ELF-1 (cell line): ENCODE measurements at places on chromosomes 12 and 14.
A peak's percentile ranks its signal among the peaks of the same experiment; 100 is the strongest.

- DNase-seq = no peak
These were observed 317.9 kb downstream of the PCNX1 start for GRCh38 chr14:71225113-71225512.

- DNase-seq = no peak
These were observed 95.1 kb upstream of the COCH start for GRCh38 chr14:30779210-30779609.

DNA sequence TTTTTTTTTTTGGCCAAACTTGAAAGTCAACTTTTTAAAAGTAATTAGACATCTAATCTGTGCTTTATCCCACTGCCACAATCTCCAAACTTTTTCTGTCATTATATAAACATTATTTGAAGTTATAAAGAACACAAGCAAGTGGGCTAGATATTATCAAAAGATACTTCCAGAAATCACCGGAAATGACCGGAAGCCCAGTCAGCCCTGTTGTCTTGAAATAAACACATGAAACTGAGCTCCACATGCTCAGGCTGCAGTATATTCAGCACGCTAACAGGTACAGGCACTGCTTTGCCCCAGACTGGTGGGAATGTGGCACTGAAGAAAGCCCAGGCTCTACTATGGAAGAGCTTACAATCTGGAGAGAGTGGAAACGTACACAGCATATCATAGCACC lies 158.9 kb upstream of the PLEKHG7 start:
- DNase-seq = peak; percentile 5

DNA sequence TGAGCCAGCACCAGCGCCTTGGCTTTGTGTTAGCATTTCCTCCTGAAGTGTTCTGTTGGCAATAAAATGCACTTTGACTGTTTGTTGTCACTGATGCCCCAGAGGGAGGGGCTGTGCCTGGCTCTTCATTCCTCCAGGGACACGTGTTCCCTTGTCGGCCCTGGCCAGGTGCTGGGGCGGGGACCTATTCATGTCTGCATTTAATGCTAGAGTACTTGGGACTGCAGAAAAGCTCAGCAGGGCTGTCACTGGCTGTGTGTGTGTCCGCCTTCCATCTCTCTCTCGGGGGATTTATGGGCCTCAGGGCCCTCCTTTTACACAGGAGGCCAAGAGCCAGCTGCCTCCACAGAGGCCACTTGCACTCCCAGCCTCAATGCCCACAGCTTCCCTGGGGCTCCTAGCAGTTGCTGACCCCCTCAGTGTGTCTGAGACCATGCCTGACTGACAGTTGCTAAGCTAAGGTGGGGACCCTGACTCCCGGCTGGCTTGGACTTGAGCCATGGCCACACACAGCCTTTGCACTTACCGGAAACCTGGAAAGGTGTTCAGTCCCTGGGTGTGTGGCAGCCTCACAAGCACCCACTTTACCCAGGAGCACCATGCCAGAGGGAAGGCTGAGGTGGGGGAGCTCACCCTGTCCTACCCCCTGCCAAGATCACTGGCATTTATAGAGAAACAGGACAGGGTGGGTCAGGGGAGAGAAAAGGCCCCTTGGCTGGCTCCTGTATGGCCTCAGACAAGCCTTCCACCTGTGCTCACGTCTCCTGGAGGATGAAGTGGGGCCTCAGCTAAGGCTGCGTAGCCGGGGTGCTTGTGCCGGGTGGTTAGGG lies 27.8 kb downstream of the HIP1R start:
- peak; percentile 82 for DNase-seq

DNA sequence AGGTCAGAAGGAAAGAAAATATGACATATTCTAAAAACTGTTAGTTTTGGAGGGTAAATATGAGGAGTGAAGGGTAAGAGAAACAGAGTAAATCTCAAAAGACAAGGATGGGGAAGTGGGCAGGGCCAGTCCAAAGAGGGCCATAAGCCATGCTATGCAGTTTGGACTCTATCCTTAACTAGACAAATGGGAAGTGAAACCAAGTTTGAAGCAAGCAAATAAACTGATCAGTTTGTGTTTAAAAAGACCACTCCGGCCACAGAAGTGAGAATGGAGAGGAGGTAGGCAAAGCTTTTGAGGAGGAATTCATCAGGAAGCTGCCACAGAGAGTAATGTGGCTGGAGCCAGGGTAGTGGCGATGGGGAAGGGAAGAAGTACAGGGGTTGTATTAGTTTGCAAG lies 37.5 kb upstream of the DAAM1 start:
- no peak for DNase-seq

GRCh38 chr12:100797246-100797645 lies 2.7 kb downstream of the ANO4 start:
- no peak for DNase-seq

GRCh38 chr12:42631513-42631912 lies 42.0 kb upstream of the PRICKLE1 start:
- DNase-seq = no peak

- DNase-seq = no peak
These were observed 170.8 kb upstream of the DYRK2 start for GRCh38 chr12:67477681-67478265.

DNA sequence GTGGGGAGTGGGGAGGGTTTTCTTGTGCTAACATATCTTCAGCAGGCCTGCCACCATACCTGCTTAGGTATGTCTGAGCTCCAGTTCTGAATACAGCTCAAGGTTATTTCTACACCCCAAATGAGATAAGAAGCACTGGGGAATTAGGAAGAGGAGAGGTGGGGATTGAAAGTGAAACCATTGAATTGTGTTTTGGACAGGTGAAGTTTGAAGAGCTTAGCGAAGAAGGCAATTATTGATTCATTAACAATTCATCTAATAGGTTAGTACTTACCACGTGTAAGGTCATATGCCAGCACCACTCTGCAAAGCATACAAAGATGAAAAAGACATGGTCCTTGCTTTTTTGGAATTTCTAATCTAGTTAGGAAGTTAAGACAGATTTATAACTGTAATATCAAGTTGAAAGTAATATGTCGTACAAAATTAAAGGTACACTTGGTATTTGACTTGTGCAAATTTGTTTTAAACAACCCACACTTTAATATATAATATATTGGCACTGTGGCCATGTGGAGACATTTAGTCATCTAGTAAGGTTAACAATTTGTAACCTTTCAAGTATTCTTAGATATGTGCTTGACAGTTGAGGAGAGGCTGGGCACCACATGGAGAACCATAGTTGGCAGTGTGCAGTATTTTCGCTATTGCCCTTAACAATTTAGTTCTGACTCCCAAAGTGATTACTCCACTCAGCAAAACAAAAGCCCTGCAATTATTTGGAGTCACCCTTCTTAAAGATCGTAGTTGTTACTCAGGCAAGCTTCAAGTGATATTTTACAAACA lies 3.6 kb downstream of the SMCO3 start:
- DNase-seq = no peak

DNA sequence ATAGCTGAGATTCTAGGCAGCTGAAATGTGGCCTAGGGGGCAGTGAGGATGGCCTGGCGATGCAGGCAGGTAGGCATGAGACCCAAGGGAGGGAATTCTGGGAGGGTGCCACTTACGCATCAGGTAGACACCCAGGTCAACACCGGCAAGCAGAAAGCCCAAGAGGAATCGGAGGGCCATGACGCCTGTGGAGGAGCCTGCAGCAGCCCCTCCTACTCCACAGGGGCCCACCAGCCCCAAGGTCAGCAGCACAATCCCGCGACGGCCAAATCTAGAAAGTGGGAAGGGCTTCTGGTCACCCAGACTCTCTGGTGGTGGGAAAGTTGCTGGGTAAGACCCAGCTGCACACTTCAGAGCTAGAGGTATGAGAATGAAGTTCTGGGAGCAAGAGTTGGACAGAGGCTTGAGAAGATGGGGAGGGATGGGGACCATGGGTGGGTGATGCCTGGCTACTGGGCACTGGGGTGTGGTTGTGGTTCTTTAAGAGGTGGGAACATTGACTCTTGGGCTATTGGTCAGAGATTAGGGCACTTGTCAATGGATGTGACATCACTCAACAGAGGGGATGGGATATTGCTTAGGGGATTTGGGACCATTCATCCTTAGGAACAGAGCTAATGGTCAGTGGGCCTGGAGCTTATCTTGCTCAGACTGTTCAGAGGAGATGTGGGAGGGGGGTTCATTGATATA lies 3.4 kb downstream of the SLC22A17 start:
- no peak for DNase-seq

DNA sequence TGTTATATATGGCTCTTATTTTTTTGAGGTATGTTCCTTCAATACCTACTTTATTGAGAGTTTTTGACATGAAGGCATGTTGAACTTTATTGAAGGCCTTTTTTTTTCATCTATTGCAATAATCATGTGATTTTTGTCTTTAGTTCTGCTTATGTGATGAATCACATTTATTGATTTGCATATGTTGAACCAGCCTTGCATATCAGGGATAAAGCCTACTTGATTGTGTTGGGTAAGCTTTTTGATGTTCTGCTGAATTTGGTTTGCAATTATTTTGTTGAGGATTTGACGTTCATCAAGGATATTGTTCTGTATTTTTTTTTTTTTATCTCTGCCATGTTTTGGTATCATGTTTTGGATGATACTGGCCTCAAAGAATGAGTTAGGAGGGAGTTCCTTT lies 15.2 kb upstream of the ART4 start:
- no peak for DNase-seq

- DNase-seq = no peak
These were observed 49.5 kb downstream of the SLC38A1 start for GRCh38 chr12:46219132-46219876.
